ENCODE measurements at places on chromosomes 1 and 21.

DNA sequence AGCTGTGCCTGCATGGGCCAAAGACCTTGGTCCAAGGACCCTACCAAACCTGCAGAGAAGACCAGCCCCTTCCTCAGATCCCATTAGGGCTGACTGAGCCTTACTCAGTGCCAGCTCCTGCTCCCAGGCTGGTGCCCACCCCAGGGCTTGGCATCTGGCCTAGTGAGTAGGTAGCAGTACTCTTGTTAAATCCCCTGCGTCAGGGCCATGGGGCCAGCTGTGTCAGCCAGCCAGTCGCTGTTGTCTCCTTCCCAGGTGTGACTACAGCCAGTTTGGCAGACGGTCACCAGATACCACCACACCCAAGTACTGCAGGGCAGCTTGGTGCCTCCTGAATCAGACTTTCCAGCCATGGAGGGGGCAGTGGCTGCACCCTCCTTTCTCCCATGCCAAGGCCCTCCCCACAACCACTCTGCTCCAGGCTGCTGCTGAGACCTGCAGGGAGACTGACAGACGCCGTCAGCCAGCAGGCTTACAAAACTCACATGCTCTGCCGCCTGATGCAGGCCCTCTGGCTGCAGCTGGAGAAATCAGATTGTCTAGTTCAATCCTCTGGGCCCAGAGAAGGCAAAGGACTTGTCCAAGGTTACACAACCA lies 3.0 kb downstream of the TENT5B start:
- DNase-seq = no peak

GRCh38 chr1:167412072-167412471 lies 106.3 kb downstream of the CD247 start:
- DNase-seq = peak; percentile 52

DNA sequence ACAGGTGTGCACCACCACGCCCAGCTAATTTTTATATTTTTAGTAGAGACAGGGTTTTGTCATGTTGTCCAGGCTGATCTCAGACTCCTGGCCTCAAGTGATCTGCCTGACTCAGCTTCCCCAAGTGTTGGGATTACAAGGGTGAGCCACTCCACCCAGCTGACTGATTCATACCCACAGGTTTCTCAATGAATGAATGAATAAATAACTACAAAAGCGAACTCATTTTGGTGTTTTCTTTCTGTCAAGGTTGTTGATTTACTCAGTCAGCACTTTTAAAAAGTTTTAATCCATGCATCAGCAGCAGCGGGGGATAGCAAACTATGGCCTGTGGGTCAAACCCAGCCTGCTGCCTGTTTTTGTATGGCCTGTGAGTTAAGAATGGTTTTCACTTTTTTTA lies 217.5 kb downstream of the FAF1 start:
- no peak for DNase-seq

- DNase-seq = no peak
Observed at GRCh38 chr1:40745176-40745575, 38.4 kb upstream of the KCNQ4 start.

- DNase-seq = no peak
Observed at GRCh38 chr1:73832276-73833181, 365.4 kb downstream of the LRRIQ3 start.

- DNase-seq = no peak
Observed at GRCh38 chr1:81330521-81330920, 470.2 kb upstream of the ADGRL2 start.

- peak; percentile 60 for DNase-seq
Observed at GRCh38 chr1:155977690-155978324, 540 bp downstream of the ARHGEF2 start.

GRCh38 chr1:218139761-218140160 lies 145.3 kb upstream of the RRP15 start:
- no peak for DNase-seq

GRCh38 chr1:150552128-150552910 lies 3.1 kb downstream of the ADAMTSL4 start:
- DNase-seq = no peak

GRCh38 chr1:3055051-3055450 lies 14.0 kb upstream of the PRDM16 start:
- no peak for DNase-seq

- DNase-seq = no peak
Observed at GRCh38 chr1:243946946-243947345, 96.9 kb upstream of the AKT3 start.

DNA sequence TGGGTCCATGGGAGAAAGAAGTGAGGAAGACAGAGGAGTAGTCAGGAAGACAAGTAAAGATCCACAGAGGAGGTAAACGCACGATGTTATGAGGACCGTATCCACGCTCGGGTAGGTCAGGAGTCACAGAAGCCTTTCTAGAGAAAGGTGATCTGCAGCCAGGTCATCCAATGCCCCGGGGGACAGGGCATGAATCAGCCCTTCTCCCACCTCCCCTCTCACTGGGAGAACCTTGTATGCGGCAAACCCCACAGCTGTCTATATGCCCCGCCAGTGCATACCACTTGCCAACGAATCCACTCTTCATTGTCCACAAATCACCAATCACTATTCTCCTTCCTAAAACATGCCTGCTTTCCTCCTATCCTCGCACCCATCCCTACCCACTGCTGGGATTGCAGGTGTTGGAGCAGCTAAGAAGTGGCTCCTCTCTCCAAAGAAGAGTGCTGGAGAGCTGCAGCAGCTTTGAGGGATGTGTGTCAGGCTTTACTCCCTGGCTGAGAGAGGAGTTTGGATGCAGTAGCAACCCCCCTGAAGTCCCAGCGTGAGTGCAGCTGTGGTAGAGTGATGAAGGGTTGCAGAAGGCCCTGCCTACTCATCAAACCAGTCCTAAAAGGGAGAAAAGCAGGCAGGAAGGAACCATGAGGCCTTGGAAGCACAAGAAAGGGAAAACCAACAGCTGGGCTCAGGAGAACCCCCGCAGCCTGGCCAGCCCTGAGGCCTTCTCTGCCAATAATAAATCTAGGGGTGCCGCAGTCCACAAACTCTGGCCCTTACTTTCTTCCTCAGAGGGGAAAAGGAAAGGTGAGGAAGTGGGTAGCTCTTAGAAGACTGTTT lies 102.2 kb upstream of the GADD45A start:
- no peak for DNase-seq

DNA sequence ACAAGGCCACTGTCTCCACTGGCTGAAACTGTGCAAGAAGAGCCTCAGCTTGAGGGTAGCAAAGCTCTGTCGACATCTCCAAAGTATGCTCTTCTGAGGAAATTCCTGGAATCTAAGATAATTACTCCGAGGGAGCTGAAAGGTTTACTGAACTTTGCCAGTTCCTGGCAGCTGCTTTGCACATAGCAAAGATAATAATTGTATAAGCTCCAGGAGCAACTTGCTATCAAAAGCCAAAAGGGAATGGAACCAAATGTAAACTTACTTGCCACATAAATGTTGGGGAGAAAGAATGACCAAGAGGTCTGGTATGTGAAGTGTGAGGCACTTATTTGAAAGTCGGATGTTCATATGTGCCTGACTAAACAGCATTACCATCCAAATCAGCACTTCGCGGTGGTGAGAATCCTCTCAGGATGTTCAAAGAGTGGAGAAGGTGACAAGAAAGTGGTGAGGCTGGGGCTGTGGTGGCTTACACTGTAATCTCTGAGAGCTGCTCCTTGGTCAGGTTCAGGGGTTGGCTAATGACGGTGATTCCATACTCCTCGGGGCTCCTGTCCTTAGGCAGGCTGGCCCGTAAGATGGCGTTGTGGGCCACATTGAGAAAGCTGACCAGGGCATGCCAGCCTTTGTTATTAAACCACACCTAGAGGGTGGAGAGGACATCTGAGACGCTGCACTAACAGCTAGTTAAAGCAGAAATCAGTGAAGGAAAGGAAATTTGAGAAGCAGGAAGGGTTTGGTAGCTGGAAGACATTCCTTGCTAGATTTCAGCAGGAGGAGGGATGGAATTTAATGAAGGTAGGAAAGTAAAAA lies 100.0 kb downstream of the ABCA4 start:
- DNase-seq = no peak

DNA sequence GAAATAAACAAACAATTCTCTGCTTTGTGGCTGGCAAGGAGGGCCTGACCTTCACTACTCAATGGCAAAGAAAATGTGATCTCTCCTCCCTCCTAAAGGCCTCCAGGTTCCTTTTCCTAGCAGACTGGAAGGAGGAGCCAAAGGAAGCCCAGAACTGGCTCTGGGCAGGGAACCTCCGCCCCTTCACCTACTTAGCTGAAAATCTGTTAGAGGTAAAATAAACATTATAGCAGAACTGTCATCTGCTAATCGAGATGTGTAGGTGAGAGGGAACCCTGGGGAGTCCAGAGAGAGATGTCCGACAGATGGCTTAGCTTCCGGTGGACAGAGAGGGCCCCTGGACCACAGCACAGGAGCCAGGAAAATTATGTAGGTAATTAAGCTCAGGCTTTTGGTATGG lies 75.2 kb upstream of the KCNA3 start:
- DNase-seq = no peak

GRCh38 chr1:154445040-154445472 lies 39.9 kb downstream of the IL6R start:
- no peak for DNase-seq

GRCh38 chr1:25987951-25988350 lies 9.9 kb downstream of the PAFAH2 start:
- no peak for DNase-seq

DNA sequence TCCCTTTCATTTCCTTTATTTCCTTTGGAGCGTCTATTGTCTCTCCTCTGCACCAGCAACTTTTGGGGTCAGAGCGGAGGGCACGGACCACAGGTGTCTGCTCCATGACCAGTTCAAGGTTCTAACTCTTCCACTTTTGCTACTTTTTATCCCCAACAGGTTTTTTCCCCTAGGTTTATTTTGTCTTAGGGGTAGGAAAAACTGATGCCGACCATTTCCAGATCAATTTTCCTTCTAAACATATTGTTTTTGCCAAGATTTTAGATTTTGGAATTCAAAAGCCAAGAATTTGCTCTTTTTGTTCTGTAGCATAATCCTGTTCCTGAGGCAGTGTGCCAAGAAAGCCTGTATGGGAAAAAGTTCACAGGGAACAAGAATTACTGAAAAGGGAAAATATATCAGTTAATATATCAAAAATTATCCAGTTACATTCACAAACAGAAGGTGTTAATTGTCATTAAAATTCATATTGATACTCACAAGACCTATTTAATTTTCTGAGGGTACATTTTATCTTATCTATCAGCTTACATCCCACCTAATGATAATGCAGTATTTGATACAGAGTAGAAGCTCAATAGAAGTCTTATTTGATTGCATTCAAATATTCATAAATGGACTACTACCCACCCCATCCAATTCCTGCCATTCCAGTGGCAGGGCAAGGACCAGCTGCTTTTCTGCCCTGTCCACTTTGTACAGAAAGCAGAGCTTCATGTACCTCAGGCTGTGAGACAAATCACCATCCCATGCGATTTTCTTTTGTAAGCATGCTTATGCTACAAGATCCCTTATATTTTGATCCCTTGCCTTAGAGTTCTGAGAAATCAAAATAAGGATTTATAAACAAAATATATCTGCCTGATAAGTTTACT lies 31.2 kb downstream of the TSEN15 start:
- DNase-seq = no peak

DNA sequence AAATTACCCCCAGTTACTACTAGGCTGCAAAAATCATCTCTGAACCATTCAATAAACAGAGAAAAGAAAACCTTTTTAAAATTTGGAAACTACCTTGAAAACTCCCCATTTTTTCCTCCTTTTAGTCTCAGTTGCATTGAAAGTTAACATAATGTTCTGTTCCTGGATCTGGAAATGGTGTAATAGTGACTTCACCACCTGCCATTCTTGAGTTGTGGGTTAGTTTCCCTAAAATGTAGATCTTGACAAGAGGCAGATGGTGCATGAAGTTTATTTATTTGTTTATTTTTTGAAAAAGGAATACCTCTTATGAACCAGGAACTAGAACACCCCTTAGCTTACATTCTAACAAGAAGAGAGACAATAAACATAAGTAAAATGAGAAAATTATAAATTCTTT lies 72.8 kb downstream of the ATF6 start:
- DNase-seq = no peak

DNA sequence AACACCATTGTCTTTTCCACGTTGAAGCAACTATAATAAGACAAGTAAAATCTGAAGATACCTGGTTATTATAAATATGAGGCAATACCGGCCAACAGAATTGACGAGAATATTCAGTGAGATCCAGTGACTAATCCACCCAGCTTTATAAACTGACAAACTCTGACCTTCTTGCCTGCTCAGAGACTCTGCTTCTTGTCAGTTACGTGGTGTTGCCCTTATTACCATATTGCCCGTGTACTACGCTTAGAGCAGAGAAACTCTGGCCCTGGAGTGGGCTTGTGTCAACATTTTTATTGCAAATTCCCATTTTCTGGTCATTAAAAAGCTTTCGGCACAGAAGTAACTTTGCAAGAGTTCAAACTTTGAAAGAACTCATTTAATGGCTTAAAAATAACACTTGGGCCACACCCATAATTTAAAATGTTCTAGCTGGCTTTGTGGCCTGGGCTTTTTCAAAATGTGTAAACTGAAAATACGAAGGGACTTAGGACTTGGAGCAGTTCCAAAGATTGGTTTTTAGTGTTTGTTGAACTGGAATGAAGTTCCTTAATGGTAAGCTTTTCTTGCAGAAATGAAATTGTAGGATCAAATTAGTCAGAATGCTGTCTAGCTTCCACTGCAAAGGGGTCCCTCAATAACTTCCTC lies 266.2 kb downstream of the LMO4 start:
- no peak for DNase-seq

DNA sequence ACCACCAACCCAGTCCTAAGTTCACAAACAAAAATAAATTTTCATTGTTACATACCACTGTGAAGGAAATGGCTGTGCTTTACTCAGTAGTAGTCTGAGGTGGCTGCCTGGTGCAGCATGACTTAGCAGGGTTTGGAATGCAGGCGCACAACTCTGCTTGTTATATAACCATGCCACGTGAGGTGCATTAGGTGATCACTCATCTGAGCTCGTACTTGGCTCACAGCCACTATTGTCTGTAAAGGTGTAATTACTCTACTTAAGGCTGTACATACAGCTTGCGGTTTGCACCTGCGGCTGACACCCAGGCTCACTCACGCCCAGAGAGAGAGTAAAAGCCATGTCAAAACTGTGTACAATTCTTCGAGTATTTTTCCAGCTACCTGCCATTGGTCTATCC lies 599.4 kb downstream of the LTN1 start:
- DNase-seq = no peak

DNA sequence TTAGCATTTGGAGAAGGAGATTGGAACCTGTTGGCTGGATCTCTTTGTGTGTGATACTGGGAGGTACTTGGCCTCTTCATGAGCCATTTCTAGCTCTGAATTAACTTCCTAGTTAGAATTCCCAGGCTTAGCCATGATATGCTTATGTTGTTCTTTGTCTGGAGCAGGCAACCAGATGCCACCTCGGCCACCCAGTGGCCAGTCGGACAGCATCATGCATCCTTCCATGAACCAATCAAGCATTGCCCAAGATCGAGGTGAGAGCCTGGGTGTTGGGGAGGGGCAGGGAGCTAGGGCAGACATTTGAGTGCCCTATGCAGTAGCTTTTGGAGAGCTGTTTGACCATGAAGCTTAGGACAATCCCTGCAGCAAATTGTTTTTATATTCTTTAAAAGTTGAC lies 26.5 kb upstream of the PIGV start:
- DNase-seq = no peak

GRCh38 chr1:242201090-242201489 lies 202.2 kb upstream of the MAP1LC3C start:
- no peak for DNase-seq

Measured in T-helper 2 cell (primary cell).